T-helper 17 cell (primary cell): ENCODE measurements at places on chromosomes 1 and 21.
A peak's percentile ranks its signal among the peaks of the same experiment; 100 is the strongest.

DNA sequence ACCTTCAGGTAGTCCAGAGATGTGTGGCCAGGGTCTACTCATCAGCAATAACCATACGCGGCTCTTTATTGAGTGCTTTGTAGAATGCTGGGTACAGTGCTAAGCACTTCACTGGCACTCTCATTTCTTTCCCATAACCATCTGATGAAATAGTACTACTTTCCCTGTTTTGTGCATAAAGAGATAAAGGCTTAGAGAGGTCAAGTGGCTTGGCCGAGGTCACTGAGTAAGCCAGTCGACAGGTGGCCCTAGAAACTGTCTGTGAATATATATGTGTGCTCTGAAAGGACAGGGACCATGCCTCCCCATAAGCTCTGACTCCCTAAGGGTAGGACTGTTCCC lies 52.8 kb downstream of the NENF start:
- DNase-seq, result no peak

DNA sequence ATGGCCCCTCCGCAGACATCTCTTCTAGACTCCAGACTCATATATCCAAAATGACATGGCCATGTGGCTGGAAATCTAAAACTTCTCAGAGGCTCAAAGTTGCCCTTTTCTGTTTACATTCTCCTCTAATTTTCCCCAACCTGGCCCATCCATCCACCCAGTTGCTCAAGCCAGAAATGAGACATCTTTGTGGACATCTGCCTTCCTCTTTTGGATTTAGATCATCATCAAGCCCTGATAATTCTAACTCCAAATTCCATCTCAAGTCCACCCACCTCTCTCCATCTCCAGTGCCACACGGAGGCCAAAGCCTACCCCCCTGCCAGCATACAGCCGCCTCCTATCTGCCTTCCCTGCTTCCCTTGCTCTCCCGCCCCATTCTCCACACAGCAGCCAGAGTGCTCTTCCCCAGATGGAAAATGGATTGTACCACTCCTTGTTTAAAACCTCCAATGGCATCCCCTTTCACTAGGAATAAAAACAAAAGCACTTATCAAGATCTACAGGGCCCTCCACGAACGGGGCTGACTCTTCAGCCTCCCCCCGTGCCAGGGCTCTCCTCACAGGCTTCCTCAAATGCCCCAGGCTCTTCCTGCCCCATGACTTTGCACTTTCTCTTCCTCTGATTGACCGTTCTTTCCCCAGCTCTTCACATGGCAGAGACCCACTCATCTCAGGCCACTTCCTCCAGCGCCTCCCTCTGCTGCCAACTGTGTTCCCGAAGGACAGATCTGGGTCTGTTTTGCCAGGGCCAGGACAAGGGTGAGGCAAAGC lies 40.1 kb downstream of the SYT6 start:
- no peak for DNase-seq

DNA sequence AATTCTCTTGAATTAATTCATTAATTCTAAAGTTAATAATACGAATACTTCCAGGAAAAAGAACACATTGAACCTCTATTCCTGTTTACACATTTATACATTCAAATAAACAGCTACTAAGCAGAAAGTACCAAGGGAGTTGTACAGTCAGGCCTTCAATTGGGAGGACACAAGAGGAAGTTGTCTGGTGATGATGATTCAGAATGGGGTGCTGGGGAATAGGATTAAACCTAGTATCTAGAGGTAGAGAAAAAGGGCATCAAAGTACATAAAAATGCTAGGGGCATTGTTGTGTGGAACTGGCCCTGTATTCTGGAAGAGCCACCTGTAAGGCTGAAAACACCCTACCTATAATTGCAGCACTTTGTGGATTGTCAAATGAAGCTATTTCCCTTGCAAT lies 71.7 kb upstream of the MROH9 start:
- DNase-seq, result no peak

DNA sequence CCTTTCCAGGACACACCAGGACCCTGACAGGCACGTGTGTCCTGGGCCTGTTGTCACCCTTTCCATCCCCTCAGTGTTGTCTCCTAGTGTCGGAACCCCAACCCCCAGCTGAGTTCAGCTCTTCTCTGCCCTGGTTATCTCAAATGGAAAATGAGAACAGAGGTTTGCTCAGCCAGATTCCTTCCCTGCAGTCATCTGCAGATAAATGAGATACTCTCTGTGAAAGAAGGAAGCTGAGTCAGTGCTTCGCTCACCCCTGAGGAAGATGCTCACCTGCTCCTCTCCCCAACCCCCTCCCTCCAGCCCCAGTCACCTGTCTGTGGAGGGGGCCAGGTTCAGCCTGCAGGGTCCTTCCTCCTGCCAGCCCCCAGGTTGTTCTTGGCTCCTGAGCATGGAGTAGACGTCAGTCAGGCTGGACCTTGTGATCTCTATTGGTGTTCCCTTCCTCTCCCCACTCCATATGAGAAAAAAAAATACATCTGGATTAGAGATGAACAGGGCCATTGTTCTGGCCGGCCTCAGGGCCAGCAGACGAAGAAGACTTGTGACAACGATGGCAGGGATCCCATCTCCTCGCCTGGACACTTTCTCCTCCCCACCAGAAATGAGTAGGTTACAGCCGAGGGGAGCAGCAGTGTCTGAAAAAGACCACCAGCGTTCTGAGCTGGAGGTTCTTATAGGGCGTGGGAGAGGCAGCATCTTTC lies 20.9 kb downstream of the PHGDH start:
- no peak for DNase-seq

GRCh38 chr1:53705446-53706096 lies 33.4 kb downstream of the GLIS1 start:
- no peak for DNase-seq

- no peak for DNase-seq
Observed at GRCh38 chr1:92259350-92259749, 39.4 kb downstream of the GLMN start.

GRCh38 chr1:234734412-234734835 lies 124.4 kb upstream of the IRF2BP2 start:
- no peak for DNase-seq

DNA sequence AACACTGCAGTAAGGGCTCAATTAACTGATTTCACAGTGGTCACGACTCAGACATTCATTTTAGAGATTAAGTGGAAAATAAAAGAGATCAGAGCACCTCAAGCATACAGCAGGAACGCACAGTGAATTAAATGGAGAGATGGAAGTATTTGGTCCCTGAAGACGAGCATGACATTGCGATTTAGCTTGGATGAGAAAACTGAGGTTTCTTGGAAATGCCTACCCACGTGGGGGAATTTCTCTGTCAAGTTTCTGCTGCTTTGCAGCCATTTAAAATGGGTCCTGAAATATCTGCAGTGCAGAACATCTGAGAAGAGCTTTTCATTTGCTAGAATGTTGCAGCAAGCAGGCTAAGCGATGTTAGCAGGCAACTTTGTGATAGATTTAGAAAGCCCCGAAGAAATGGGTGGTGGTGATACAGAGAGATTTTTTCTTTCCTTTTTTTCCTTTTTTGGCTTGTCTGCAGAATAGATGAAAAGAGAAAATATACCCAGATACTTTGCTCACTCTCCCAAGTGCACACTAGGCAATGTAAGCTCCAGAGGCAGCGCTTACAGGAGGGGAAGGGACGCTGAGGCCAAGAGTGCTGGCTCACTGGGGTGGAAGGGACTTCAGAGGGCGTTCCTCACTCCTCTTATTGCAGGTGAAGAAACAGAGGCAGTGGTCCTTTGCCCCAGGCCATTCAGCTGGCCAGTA lies 258.0 kb downstream of the KCNJ6 start:
- no peak for DNase-seq

DNA sequence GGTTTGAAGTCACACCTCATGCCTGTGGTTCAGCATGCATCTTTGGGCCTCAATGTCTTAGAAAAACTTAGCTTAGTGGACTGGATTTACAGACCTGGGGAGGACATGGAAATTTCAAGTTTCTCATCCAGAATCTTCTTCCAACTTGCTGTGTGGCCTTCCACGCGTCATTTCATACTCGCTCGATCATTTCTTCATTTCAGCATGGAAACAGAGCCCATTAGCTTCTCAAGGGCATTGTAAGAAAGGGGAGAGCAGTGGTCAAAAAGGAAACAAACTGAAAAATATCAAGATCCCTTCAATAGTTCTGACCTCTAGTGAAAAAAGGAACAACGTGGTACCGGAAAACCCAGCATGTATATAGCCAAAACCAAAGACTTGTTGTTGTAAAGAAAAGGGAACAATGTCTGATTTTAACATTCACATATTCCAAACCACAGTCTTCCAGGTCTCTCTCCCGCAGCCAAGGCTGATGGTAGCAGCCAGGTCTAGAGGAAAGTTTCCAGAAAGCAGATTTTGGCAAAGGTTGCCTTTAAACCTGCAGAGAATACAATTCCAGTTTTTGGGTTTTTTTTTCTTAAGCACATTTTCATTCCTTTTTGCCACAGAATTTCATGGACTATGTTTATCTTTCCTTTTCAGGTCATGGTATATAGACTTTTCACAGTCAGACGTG lies 97.0 kb upstream of the CDC42BPA start:
- DNase-seq, result no peak

DNA sequence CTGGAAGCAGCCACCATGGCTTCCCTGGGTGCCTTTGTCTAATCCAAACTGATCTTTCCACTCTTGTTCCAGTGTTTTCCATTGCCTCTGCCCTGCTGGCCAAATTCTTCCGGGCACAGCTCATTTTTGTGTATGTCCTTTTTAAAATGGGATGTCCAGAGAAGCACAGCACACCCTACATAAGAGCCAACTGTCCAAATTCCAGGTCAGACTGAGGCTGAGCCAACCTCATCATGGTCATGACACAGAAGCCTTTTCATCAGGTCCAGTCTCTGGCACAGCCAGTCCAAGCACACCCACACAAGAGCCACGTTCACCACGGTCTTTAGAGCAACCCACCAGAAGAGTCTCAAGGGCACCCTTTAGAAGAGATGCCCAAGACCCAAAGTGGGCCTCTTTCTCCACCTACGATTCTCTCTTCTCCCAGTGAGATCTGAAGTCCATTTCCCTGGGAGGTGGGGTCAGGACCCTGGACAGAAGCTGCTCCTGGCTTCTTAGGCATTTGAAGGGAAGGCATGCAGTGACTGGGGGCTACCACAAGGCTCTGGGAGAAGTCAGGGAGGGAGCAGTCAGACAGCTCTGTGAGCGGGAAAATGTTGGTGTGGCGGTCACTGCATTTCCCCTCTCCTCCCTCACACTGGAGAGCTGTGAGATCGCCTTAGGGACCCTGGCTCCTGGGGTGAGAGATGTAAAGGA lies 53.2 kb downstream of the SYT2 start:
- DNase-seq, result no peak

DNA sequence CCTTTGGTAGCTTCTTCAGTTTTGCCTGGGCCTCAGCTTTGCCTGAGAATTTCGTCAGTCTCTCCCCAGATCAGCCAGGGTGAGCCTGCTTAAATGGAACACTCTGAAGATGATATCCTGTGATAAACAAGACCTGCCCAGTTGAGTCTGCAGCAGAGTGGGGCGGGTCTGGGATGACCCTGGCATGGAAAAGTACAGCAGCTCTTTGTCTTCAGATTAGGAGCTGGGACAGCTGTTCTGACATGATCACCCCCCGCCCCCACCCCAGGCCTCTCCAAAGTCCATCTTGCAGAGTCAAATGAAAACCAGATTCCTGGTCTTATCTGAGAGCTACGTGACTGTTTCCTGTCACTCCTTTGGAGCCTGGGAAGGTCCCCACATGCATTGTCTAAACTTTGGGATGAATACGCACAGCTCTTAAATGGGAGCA lies 2.2 kb upstream of the TMEM51 start:
- DNase-seq, result no peak

DNA sequence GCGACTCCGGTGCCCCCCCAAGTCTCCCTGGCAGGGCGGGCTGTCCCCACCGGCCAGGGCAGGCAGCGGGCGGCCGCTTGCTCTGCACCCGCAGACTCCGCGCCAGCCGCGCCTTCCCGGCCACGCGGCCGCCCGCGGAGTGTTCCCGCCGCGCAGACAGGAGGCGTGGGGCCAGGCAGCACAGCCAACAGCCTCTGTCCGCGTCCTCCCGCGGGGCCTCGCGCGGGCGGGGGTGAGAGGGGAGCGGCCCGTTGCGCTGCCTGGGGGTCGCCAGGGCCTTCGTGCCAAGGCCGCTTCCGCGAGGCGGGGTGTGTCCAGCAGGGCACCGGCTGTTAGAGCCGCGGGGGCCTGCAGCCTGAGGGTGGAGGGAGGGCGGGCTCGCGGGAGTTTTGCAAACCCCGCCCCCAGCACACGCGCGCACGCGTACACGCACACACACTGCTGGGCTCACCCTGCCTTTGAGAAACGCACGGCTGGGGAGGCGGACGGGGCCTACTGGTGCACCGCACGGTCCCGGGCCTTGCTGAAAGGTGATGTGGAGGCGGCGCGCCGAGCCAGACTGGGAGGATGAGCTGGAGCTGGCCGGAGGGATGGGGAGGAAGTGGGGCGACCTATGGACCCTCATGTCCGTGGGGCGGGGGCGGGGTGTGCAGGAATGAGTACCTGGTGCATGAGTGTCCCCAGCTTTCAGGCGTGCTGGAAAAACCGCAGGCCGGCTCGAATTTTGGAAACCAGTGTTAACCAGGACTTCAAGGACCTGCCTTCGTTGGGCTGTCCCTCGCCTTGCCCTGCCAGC lies 41.5 kb downstream of the KIAA1614 start:
- DNase-seq, result peak; percentile 53

- no peak for DNase-seq
Observed at GRCh38 chr1:58773406-58773840, 10.4 kb downstream of the JUN start.

- DNase-seq, result no peak
Observed at GRCh38 chr1:211589782-211590721, 11.1 kb upstream of the SLC30A1 start.

GRCh38 chr1:64171797-64172281 lies 31.6 kb upstream of the UBE2U start:
- DNase-seq, result no peak

DNA sequence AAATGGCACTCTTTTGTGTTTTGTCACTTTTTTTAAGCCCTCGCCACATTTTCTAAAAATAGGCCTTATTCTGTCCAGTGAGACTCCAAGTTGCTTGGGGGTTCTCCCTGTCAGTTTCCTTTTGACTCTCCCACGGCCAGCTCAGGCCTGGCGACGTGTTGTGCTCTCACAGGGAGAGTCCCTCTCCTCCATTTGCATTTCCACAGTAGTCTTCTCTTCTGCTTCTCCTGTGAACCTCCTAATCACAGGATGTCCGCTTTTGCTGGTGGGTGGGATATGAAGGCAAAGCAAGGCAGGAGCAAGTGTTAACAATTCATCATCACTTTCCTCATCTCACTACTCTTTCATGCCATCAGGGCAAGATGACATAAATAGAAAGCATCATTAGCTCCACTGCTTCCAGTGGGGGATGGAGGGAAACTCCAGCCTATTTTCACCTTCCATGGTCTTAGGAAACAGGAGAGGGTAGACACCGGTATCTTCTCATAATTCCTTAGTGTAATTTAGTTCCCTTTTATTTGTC lies 99.8 kb downstream of the INTS7 start:
- DNase-seq, result no peak

DNA sequence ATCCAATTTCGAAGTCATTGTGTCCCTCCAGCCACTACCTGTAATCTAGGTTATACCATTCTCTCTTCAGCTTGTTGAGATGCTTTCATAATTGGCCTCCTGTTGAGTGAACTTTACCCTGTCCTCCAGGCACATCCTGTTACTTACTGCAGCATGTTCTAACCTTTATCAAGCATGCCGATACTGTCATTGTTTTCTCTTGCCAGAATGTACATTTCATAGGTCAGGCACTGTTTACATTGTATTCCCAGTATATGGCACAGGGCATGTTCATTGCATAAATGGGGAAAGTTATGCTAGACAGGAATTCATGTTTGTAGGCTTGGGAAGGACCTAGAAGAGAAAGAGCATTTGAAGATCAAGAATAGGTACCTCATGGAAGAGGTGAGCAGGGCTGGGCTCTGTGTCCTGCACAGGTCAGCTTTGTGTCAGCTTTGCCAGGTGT lies 10.2 kb downstream of the CXADR start:
- DNase-seq, result no peak
